Umbilical cord (tissue), 2 donors: ENCODE measurements at places on chromosomes 12 and 14.
A peak's percentile ranks its signal among the peaks of the same experiment; 100 is the strongest.

DNA sequence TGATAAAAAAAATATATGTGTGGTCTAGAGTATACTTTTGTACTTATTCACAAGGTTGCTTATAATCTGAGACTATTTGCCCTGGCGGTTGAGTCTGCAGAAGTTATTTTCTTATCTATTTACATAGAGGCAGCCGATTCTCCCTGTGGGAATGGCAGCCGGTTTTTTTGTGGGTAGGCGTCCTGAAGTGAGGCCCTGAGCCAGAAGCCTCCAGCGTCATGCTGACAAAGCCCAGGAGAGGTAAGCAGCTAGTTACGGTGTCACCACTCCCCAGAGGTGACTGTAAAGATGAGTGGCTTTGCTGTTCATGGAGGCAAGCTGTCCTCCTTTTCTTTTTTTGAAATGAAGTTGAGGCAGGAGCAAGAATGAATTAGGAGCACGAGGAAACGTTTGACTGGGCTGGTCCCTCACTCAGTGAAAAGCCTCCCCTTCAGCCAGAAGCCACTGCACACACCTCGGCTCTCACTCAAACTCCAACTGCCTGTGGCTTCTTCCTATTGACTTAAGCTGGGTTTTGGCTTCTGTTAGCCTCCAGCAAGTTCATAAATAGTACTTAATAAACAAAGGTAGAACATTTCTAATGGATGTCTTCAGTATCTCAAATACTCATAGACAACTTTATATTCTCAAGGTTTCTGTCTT lies 21.5 kb downstream of the PAX9 start:
- no peak for DNase-seq

DNA sequence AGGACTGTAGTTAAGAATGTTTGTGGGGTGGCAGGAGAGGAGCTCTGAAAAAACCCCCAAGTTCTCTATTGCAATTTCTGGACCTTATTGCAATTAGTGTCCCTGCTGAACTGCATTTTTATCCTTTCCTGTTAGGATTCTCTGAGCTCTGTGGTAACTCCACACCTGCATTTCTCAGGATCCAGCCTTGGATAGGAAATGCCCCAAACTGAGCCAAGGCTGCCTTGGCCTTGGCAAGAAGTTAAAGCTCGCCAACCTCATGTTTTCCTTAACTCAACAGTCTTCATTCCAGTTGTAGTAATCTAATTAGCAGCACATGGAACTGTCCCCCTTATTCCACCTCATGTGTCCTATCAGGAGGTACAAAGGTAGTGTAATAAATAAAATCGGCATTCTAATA lies 66.5 kb downstream of the C12orf75 start:
- DNase-seq: no peak

DNA sequence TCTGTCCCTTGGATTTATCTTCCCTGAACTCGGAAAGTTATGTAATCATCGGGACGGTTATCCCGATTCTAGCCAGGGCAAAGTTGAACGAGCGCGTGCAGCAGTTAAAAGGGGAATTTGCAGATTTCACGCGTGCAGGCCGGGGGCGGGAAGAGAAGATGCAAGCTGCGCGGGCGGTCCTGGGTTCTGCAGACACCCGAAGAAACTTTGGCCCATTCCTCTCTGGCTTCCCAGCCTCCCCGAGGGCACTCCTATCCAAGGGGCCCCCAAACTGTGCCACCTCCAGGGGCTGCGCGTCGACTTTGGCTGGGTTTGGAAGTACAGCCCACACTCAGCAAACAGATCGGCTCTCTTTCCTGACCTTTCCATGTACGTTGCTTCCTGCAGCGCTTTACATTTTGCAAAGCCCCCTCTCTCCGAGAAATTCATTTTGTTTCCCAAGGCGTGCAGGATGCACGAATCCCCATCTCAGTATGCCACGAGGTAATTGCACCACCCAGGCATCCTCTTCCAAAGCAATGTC lies 941 bp upstream of the PPP1CC start:
- peak; percentile 54 for DNase-seq

- DNase-seq: no peak
Observed at GRCh38 chr14:72920008-72920407, 6.3 kb upstream of the DCAF4 start.

DNA sequence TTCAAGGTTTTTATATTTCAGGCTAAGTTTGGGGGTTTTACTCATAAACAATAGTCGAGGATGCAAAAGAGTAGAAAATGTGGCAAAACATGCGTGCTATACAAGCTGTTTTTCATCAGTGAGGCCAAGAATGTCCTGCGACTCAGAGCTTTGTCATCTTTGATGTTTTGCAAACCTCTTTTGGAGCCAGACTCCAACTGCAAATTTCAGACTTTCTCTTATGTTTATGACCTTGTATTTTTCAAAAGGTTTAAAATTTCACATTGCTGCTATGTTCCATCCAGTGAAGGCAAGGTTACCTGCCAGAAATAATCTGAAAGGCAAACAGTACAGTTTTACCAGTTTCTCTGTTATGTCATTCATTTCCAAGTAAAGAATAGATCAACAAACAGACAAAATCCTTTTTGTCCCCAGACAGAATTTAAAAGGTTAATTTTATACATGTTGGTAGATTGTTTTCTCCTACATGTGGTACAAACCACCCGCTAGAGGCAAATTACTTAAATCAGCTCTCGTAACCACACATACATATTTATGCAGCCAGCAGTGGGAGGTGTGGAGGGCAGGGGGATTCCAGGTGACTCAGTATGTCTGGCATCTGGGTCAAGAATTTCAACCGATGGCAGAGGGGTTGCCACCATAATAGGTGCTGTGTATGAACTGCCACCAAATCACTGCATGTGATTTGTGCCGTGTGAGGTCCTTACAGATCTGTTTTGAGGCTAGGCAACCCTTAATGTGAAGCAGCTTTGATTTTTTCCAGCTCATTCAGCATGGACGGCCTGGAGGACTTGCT lies 119.8 kb upstream of the CPM start:
- DNase-seq: peak; percentile 54
